ENCODE measurements at places on chromosomes 12 and 14.

- no peak for DNase-seq
Measured at GRCh38 chr12:132437943-132438700, 51.8 kb upstream of the FBRSL1 start.

- DNase-seq, result no peak
Measured at GRCh38 chr14:100774164-100774537, 47.5 kb downstream of the DLK1 start.

DNA sequence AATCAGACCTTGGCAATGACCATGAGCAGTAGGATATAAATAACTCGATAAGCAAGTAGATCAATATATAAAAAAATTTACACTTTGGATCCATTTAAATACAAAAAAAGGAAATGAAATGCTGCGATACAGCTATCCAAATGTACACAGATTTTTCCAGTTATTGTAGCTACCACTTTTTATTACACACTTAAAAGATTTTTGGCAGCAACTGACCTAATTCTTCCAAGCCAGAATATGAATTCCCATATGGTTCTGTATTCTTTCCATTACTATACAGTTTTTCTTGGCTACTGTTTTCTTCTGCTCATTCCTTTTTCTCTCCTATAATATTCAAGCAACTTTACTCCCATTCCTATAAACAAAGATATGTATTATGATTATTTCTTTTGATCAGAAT, 52.2 kb downstream of the TMTC1 start:
- DNase-seq, result no peak

- no peak for DNase-seq
Measured at GRCh38 chr14:74710480-74710879, 2.4 kb downstream of the AREL1 start.

DNA sequence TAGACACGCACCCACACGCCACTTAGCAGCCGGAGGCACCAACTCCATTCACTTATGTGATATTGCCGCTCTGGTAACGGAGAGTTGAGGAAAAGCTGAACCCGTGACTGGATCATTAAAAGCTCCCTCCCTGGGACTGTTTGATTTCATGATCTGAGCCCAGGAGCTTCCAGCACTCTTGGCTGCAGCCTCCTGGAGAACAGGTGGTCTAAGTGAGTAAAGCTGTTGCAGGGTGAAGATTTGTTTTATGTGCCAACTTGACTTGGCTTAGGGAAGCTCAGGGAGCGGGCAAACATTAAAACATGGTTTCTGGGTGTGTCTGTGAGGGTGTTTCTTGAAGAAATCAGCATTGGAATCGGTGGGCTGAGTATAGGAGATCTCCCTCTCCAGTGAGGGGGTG, 16.9 kb upstream of the TMEM132C start:
- no peak for DNase-seq

DNA sequence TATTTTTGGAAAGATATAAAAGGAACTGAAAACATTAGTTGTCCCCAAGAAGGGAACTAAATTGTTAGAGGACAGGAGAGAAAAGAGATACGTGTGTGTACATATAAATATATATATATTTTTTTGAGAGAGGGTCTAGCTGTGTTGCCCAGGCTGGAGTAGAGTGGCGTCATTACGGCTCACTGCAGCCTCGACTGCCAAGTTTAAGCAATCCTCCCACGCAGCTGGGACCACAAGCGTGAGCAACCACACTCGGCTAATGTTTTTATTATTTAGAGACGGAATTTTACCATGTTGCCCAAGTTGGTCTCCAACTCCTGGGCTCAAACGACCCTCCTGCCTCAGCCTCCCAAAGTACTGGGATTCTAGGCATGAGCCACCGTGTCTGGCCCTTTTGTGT, 16.2 kb upstream of the NOP2 start:
- no peak for DNase-seq

DNA sequence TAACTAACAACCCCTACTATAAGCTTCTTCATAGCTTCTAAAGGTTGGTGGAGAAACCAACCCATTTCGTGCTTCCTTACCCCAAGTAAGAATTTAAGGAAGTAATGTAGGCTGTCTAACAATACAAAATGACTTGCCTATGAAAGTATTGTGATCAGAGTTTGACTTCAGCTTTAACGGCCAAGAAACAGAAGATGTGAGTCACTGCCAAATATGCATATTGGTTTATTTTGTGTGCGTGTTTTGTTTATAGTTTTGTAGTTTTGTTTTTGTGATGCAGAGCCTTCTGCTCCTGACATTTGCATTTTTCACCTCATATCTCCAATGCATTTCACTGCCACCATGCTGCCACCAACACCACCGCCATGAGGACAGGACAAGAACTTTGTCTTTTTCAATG, 146.0 kb downstream of the FBXL14 start:
- DNase-seq, result no peak

DNA sequence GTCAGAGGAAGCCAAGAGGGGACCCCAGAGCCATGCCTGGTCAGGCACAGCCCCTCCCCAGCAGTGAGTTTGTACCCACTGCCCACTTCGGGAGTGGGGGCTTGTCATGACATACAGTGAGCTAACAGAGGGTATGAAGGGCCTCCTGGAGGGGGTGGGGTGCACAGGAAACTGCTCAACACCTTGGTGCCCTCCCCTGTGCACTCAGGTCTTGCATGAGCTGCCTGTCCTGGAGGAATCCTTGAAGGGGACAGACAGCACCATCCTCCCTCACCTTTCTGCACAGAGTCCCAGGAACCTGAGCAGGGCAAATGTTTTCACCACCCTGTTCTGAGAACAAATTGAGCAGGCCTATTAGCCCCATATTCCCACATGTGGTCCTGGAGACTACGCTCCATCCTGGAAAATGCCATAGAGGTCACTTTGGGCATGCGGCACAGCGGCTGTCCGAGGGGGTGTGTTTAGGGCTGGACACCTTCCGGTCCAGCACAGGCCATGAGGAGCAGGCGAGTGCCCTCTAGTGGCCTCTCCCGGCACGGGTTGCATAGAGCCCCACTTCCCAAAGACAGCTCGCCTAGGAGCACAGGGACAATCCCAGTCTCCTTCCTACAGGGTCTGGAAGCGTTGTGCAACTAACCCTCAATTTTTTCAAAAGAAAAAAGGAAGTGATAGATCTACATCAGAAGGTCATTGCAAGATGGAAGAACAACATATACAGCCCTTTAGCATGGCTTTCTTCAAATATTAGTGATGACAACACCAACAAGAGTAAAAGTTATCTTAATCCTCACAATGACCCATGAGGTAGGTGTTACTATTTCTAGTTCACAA, 31.9 kb upstream of the ZFP36L1 start:
- peak; percentile 26 for DNase-seq

GRCh38 chr14:57209561-57209960, 59.1 kb downstream of the EXOC5 start:
- no peak for DNase-seq

DNA sequence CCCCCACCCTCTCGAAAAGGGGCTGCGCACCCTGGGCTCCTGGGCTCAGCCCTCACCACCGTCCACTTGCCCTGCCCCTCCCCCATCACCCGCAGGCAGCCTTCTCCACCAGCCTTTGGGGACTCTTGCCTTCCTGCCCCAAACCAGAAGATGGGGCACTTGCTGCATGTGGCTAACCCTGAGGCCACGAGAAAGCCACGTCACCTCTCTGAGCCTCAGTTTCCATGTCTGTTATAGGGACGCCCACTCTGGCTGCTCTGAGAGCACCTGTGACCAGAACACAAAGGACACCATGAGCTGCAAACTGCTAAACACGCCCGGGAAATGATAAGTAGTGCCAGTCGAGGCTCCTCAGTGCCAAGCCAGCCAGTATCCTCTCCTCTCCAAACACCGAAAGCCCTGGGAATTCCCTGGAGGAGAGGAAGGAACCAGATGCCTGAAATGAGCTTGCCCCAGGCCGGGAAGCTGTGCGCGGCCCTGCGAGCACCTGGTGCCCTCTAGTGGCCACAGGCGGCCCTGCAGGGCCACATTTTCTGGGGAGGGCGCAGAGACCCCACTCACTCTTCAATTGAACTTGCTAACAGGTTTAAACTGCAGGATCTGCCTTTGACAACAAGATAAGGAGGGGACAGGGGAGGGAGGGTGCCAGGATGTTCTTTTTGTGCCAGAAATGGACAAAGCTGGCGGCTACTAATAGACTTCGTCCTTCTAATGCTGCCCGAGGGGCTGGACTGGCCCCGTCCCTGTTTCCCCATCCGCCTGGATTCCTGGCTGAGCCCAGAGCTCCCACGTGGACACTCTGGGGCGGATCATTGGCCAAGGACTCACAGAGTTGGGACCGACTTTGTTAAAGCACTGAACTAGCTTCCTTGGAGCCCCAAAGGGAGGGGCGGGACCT, 10.2 kb upstream of the SERPINA9 start:
- peak; percentile 77 for DNase-seq

GRCh38 chr12:24822121-24822899, 126.6 kb downstream of the BCAT1 start:
- no peak for DNase-seq

DNA sequence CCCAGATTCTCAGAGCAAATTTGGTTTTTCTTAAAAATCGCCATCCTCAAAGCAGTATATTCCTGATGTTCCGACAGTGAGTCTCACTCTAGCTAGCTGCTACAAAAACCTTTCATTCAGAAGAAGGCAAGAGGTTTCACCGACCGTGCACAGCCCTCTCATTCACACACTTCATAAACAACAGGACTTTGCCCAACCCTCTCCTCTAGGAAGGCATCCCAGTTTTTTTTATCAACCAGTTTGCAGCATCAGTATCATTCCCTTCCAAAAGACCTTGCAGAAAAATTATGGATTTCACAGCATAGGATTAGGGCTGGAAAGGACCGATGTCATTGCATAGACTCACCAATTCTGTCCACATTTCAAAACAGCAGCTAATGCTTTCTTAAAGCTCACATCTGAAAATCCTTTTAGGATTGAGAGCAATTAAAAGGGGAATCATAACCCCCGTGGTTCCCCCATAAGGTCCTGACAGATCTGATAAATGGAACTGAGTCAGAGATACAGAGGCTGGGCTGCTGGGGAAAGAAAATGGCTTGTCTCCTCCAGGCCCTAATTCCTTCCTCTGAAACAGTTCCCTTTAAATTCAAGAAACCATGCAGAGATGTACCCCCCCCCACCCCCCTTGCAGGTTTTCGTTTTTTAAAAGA, 597 bp downstream of the SVOP start:
- peak; percentile 32 for DNase-seq

- no peak for DNase-seq
Measured at GRCh38 chr12:14216405-14217294, 148.8 kb upstream of the ATF7IP start.

DNA sequence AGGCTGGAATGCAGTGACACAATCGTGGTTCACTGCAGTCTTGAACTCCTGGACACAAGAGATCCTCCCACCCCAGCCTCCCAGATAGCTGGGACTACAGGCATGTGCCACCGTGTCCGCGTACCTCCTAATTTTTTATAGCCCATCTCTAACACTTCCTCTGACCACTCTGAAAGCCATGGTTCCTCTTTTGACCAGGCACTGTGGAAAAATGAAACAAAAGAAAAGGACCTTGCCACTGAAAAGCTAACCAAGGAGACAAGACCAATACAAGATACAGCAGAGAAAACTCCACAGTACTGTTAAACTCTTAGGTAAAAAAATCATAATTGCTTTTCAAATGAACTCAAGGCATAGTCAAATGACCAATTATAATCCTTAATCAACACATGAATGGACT, 233.3 kb downstream of the NEDD1 start:
- no peak for DNase-seq

DNA sequence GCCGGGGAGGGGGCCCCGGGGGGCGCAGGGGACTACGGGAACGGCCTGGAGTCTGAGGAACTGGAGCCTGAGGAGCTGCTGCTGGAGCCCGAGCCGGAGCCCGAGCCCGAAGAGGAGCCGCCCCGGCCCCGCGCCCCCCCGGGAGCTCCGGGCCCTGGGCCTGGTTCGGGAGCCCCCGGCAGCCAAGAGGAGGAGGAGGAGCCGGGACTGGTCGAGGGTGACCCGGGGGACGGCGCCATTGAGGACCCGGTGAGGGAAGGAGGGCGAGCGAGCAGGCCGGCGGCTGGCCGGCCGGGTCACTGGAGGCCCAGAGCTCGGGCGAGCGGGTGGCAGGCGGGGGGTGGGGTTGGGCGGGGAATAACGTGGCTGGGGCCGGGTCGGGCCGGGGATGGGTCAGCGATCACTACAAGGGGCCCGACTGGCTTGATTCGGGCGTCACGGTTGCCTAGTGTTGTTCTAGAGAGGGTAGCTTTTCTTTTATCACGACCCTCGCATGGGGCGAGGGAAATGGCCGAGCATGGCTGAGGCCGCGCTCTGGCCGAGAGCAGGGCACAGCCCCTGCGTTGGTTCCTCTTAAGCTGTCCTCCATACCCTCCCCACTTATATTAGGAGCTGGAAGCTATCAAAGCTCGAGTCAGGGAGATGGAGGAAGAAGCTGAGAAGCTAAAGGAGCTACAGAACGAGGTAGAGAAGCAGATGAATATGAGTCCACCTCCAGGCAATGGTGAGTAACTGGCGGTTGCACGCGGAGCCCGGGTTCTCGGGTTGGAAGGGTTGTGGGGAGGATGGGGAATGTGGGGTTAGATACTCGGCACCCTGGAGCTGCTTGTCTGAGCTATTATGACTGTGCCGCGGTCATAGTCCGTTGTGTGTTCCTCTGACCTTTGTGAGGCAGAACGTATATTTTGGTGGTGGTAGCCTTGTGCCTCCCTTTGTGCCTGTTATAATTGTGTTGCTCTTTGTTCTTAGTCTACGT, 603 bp downstream of the PABPN1 start:
- DNase-seq, result peak; percentile 21

- DNase-seq, result peak; percentile 15
Measured at GRCh38 chr12:97960741-97961608, 498.4 kb downstream of the RMST start.

DNA sequence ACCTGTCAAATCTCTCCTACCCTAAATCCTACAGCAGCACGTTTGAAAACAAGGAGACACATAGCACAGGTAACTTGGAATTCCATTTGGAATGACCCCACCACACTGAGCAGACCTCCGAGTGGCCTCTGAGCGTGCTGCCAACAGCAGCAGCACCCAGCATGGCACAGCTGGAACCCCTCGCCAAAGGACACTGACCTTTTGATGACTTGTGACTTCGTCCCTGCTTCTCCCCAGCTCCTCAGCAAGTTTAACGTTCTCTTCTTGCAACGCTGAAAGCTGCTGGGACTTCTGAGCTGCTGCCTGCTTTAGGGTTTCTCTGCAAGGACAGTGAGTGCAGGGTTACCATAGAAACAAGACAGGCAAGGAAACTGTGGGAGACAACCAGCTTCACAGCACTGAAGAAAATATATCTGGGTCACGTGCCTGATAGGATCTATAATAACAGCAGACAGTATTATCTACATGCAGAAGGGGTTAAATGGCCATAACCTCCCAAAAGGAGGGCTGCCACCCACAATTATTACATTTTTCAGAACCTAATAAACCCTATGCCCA, 43.3 kb upstream of the VPS33A start:
- no peak for DNase-seq

- DNase-seq, result no peak
Measured at GRCh38 chr12:126384026-126384564, 1318.9 kb downstream of the AACS start.

GRCh38 chr12:31521964-31522363, 69.0 kb downstream of the DENND5B start:
- DNase-seq, result peak; percentile 35

GRCh38 chr14:87996291-87996592, 3.3 kb upstream of the GALC start:
- no peak for DNase-seq
